ENCODE measurements at places on chromosomes 2 and 18.

DNA sequence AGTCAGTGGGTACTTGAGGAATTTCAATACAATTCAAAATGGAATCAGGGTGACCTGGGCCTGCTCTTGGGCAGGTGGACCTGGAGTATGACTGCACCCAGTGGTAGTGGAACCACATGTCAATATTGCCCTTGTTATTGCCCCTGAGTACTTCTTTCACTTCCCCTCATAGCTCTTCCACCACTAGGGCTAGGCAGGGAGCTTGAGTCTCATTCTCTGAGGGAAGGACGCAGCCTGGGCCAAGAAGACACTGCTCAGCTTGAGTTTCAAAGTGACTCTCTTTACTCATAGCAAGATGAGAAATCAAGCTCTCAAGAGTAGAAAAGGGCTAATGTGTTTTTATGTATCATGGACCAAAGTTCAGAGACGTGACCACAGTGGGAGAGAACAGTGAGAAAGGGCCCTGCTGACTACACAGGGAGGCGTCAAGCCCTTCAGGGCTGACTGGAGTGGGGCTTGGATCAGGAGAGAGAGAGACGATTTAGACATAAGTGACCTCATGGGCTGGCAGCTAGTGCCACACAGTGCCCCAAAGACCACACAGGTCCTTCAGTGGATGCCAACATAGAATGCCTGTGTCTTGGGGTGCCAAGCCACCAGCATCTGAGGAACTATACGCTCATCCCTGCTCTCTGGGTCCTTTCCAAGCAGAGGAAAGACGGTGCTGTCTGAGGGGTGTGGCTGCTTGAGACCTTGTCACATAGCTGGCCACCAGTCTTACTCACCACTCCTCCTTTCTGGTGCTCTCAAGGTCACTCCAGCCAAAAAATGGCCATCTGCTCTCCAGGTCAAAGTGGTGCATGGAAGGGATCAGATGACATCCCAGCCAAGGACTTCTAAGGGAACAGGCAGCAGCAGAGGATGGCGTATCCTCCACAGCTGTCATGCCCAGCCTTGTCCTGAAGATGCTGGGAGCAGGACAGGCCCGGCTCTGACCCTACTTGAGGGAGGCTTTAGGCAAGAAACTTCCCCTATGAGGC lies 13.0 kb downstream of the PTMA start:
- no peak for DNase-seq

DNA sequence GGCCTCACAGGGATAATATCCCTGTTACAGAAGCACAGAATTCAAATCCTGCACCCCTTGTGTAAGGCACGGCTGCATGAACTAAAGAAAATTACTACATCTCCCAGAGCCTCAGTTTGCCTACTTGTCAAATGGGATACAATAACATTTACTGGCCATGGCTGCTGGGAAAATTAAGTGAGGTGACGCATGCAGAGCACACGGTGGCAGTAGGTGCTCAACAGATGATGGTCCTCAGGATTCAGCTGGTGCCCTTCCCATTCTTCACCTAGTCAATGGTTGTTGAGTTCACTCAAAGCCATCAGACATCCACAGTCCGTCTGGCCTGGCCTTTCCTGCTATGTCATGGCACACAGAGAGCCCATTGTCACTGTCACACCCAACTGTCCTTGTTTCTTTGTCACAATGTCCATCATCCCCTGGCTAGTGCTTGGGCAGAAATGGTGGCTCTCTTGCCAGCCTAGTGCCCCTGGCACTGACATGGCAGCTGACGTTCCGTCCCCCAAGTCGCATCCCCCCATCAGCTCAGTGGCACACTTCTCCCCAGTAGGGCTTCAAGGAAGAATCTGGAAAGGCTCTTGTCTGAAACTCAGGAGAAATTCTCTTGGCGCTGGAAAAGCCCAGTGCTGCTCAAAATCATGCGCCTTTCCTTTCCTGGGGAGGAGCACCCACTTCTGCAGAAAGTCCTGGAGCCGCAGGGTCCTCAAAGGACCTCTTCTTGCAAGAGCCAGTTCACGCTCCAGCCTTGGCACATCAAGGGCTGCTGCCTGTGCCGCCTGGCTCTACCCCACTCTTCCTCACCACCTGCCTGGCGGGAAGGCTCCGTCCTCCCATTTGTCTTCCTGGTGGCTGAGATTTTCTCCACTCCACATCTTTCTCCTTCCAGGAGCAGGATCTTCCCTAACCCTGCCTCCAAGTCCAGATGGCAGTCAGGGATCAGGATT lies 55.9 kb upstream of the SLC66A3 start:
- DNase-seq = no peak

- DNase-seq = no peak
These were observed 201.8 kb upstream of the ATP5MC3 start for GRCh38 chr2:175383286-175383685.

DNA sequence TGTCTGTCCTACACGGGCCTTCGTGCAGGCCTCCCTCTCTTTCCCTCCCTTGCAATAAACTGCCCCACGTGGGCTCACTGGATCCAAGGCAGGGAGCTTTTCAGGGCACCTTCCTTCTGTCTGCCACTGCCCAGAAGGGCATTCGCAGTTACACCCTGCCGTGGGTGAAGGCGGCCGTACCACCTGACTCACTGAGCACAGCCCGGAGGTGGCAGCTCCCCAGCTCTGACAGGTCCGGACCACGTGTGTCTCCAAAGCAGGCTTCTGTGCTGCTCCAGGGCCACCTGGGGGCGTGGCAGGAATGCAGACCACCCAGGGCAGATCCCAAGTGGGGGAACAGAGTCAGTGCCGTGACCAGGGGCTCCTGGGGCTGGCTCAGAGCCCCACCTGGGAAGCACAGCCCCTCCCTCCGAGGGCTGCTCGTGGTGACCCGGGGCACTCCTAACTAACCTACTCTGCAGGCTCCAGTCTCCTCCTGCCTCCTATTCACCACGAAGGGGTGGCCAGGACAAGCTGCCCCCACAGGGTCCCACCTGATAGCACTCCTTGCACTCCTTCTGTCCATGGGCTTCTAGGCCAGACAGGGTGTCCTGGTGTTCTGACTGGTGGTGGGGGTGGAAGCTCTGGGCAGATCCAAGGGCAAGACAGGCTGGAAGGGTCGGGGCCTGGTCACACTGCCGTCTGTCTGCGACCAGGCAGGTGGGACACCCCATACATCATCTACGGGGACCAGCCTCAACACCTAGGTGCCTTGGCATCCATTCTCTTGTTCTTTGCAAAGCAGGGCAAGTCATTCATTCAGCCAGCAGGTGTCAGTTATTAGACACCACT lies 9.7 kb downstream of the SNED1 start:
- DNase-seq = no peak

DNA sequence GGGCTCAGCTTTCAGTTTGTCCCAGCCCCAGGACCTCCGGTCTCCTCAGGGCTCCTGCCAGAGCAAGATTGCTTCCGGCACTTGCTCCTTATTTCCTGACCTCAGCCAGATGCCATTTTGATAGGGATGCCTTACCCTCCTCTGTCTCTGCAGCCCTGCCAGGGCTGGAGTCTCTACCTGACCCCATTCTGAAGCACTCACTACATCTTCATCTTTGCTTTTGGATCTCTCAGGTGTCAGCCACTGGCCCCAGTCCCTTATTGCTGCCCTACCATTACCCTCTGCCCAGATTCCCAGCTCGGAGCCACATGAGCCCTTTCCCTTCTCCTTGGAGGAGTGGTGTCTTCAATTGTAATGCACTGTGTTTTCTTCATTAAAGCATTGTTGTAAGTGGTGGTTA lies 17.1 kb downstream of the OSBPL6 start:
- DNase-seq = no peak

GRCh38 chr2:15527074-15527739 lies 33.9 kb downstream of the NBAS start:
- no peak for DNase-seq

DNA sequence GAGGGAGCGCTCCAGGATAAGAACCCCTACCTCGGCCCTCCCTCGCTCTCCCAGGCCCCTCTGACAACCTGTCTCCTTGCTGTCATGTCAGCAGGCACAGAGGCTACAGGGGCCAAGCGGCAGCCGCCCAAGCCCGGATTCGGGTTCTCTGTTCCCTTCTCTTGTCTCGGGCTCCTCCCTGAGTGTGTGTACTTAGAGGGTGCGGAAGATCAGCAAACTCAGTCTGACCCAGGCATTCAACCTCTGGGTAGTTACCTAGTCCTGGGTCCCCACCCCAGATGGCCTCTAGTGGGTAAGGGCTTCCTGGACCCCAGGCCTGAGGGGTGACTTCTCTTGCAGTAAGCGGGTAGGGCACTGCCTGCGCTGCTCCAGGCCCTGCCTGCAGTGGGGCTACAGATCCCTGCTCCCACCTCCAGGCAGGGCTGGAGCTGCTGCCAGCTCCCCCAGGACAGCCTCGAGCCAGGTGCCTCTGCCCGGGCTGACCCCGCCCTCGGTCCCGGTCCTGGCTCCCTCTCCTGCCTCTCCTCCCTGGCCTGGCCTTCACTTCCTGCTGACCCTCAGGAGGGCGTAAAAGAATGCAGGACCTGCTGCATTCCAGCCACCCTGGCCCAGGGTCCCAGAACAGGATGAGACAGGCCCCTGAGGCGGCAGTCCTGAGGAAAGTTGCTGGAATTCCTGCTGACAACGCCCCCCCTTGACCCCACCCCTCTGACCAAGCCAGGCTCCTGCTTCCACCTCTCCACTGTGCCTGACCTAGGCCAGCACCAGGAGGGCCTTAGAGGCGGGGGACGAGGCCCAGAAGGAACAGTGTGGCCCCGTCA lies 22.0 kb downstream of the GPC1 start:
- DNase-seq = no peak

DNA sequence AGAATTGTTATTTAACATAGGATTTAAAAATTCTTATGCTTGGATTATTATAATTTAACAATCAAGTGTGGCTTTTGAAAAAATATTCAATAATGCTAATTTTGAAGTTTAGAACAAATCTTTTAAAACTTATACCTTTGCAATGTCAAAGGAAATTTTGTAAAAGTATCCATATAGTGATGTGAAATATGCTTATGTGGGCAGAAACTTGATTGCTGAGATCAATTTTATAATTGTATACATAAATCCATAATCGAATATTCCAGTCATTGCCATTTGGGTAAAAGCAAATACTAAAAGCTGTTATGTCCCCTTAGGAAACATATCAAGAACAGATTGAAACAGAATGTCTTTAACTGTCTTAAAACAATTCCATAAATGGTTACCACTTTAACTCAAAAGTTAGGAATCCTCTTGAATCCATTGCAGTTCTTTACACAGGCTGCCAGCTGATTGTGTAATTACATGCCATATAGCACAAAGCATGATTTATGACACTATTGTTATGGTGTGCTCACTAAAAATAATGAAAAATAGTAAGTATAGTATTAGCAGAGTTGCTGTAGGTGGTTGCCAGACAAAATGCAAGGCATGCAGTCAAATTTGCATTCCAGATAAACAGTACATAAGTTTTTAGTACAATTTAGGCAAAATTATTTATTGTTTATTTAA lies 24.2 kb downstream of the PLCL1 start:
- DNase-seq = no peak

DNA sequence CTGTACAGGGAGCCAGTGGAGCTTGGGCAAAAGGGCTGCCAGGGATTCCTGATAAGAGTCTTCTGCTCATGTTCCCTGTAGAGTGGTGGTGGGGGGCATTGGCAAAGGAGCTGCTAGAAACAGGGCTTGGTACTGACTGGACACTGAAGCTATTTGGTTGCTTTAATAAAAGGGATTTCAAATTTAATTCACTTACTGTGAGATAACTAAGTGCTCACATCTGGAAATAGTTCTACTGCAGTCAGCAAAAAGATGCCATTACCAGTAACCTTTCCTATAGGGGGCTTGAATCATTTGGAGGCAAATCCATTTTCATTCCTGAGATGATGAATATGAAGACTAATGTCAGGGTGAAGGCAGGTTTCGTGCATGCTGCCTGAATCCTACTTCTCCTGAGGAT lies 94.3 kb upstream of the DOCK10 start:
- DNase-seq = no peak

DNA sequence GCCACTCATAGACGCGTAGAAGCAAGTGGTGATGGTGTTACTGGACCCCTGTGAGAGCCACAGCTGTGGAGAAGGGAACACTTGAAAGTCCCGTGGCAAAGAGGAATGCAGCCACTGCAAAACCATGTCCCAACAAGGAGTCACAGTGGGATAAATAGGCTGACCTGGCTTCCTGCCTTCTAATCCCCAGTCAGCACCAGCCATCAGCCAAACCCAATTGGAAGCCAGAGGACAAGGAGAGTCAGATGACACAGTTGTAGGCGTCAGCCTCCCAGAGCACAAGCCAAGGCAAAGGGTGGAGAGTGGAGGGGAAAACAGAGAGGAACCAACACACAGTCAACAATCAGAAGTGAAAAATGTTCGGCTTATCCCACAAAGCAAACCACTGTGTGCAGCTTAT lies 5.5 kb upstream of the CYBRD1 start:
- no peak for DNase-seq

GRCh38 chr2:237774811-237775553 lies 23.6 kb upstream of the RBM44 start:
- no peak for DNase-seq

- DNase-seq = no peak
These were observed 11.6 kb upstream of the NAB1 start for GRCh38 chr2:190637281-190637734.

DNA sequence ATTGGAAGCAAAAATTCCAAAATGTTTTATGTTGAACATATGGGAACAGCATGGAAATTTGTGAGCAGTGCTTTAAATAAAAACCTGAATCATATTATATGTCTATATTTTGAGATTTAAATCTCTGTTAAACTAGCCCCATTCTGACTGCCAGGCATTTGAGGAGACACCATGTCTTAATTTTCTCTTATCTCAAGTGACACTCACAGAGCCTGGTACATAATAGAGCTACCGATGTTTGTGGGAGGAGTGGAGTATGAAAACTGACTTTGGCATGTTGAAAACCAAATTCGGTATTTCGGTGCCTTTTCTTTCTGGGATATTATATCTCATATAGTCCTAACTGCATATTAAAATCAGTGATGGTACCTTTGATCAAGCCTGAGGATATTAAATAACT lies 124.1 kb downstream of the PTPRM start:
- DNase-seq = no peak

DNA sequence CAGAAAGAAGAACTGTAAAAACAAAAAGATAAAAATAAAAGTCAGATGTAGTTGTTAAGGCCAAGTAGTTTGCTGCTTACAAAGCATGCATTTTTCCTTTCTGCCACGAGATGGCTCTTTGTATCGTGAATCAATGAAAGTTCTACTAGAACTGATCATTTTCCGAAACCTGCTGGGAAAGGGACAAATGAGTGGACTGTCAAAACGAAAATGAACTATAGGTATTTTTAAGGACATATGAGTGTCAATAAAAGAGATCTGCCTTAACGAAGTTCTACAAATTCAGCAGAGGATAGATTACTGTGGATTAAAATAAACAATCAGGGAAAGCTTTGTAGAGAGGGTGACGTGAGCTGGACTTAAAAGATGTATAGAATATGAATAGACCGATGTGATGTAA lies 15.0 kb upstream of the ELOA2 start:
- no peak for DNase-seq

GRCh38 chr2:172736424-172737174 lies 954 bp downstream of the RAPGEF4 start:
- DNase-seq = no peak

DNA sequence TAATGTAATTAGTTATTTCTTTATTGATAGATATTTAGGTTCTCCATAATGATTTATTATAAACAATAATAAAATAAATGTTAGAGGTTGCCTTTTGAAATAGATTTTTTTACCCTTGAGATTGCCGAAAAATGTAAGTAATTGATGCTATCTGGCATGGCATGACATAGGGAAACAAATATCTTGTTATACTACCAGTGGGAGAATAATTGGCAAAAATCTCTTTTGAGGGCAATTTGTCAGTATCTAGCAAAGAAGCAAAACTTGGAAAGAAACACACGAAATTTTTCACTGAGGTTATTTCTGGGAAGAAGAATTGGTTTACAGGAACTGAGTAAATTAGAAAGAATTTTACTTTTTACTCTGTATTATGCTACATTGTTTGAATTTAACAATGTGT lies 547.2 kb upstream of the SETBP1 start:
- DNase-seq = no peak

Measured in cerebellar nuclear complex (tissue), 1 donor.